Fibroblast of skin of left quadriceps (primary cell): ENCODE measurements at places on chromosomes 5 and 9.

DNA sequence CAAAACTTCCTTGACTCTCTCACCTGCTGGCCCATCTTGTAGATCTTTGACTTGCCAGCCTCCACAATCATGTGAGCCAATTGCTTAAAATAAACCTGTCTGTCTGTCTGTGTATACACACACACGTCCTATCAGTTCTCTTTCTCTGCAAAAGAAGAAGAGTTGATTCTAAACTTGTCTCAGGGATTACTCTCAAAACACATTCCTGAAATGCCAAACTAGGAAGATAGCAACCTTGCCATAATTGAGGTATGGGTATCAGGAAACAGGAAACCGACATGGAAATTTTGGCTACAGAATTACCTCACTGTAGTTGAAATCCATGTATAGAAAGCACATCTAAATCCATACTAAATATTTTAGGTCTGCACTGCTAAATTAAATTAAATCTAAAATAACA is 483.4 kb downstream of the PLK2 start:
- no peak for DNase-seq

DNA sequence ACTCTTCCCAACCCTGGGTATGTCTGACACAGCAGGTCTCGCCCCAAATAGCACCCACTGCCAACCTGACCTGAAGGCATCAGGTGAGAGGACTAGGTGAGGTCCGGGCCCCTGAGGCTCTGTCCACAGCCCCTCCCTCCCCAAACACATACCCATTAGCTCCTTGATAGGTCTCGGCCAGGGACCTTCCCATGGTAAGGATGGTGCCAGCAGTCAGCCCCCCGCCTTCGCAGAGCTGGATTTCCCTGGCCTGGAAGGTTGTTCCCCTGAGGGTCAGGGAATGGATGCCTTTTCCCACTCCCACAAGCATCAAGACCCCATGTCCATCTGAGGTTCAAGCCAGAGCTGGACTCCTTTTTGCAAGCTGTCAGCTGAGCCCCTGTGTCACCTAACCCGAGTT is 2.7 kb downstream of the ENHO start:
- no peak for DNase-seq

DNA sequence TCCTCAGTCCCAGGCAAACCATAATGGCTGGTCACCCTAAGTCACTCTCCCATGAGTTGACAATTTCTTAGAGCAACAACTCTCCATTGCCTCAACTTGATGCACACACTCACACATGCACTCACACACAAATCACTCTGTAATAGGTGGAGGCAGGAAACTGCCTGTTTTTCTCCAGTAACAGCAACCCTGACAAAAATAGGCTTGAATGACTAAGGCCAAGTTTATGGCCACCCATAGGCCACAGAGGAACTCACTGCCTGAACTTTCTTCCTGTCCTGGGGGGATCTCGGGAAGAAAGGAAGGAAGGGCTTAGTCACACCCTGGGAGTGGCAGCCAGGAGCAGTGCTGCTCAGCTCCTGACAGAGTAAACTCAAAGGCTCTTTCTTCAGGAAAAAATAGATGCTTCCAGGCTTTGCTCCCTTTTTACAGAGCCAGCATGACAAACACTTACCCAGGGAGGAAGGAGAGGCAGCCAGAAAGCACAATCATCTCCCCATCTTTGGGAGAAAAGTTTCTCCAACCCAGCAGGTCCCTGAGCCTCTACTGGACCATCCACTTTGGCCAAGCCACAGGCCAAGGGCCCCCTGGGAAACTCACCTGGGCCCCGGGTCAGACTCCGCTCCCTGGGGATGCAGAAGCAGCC is 368 bp downstream of the SH3TC2 start:
- peak; percentile 58 for DNase-seq

DNA sequence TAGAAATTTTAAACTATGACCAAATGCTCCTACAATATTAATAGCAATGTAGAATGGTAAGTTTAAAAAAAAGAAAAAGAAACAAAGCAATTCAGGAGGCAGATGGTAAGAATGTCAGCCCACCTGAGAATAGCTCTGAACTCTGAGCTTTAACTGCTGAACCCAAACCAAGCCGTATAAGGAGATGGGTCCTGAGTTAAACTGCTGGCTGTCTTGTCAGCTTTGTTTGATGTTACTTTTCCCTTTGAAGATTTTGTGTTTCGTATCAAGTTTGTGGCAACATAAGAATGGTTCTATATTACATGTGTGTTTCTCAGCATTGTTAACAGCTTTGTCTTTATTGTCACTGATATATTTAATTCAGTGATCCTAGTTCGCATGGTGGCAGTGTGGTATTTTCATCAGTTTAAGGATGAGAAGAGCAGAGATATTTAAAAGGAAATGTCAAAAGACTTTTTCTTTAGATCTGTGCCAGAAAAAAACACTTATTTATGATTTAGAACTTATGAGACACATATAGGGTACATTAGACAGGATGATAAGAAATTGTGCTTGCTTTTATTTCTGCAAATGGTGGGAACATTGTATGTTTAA is 390.1 kb downstream of the CCDC171 start:
- no peak for DNase-seq

DNA sequence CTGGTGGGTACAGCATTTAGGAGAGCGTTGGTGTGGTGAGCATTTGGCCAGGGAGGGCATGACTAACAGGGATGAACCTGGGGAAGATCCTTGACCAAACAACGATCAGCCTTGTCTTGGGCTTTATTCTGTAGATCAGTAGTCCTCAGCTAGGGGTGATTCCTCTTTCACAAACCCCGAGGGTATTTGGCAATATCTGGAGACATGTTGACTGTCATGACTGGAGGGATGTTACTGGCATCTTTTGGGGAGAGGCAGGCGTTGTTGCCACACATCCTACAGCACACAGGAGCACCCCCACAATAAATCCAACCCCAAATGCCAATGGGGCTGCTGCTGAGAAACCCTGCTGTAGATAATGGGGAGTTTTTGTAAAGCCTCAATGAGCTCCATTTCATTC is 43.9 kb downstream of the OSTF1 start:
- no peak for DNase-seq

DNA sequence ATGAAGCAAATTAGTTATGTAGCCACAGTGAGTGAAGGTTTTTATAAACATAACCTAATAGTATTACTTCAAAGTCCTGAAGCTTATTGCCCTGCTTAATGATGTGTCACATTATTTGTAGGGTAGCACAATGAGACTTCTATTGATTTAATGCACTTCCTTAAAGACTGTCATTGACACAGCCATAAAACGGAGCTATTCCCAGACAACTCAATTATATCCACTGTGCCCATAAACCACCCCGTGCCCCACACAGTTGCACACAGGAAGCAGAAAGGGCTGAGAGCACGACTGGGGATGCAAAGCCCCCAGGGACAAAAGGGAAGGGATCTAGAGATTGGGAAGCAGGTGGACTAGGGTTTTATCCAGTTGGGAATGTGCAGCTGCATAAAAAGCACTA is 37.0 kb downstream of the TRIM32 start:
- no peak for DNase-seq

- no peak for DNase-seq
These were observed 159.2 kb downstream of the FRMD3 start for GRCh38 chr9:83379045-83379444.

DNA sequence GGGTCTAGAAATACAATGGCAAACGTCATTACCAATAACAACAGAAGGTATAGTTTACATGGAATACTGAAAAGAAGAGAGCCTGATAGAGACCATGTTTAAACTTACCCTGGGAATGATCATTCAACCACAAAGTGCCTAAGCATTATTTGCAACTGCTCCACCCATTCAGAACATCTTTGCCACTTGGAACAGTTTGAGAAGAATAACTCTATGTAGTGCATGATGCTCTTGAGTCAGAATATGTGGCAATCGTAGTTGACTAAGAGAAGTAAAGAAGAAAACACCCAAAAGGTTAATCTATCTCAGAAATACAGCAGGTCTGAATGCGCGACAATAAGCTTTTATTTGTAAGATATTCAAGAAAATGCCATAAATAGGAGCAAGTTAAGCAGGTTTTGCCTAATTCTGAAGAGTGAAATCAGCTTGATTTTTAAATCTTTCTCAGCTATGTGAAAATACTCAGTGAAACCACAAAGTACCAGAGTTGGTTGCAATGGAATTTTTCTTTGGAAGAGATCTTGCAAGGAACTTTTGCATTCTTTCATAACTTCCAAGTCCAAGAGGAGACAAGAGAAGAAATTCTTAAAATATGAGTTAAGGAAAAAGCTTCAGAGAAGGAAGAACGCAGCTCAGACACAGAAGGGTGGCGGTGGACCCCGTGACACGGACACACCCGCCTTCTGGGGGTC is 64.3 kb downstream of the HABP4 start:
- peak; percentile 64 for DNase-seq

DNA sequence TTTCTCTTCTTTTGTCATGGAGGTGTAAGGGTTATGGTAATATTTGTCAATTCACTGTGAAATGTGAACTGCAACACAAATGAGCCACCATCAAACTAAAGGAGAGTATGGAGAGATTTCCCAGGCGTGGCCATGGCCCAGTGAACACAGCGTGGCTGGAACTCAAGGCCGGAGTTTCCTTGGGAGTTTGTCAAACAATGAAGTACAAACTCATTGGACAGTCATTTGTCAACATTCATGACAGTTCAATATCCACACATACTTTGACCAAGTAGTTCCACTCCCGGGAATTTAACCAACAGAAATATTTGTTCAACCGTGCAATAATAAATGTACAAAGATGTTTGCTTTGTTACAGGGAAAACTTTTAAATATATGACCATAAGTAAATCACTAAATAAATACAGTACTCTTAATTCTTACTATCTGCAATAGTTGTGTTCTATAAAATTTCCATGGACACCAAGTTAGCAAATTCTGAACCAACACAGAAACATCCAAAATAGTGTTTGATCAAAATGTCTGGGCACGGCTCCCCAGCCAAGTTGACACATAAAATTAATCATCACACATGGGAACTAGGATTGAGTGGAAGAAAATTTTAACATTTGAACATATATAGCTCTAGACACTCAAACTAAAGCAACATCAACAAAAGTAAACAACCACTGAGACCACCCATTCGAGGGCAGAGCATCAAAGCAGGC is 87.1 kb downstream of the DIRAS2 start:
- DNase-seq: no peak

DNA sequence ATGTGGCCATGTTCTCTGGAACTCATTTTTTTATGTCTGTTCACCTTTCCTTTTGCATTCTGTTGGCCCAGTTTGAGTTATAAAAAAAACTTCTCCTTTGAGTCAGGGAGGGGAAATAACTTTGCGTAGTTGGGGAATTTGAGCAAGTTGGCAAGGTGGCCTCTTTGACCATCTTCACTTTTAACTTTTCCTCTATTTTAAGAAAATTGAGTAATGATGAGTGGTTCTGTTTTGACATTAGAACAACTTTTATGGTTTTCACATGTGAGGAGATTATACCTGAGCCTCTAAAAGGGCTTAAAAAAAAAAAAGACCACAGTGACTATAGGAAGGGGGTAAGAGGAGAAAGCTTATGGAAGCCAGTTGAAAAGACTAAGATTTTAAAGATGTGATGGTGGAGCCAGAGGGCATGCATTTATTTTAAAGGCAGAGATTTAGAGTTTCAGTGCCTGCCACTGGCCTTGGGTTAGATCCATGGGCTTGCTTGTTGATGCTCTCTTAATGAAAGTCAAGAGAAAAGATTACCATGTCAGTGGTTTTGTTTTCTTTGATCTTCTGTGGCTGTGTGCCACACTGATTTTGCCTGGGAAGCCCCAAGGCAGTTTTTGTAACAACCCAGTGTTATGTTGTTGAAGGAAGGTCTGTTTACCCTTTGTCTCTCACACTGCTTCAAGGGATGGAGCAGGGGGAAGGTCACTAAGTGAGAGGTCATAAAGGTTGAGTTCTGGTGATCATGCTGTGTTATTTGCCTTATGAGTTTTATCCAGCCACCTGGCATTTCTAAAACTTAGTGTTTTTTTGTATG is 219.7 kb upstream of the CD180 start:
- DNase-seq: no peak

- no peak for DNase-seq
These were observed 49.7 kb downstream of the NKD2 start for GRCh38 chr5:1058083-1058945.

GRCh38 chr5:149337736-149338135 is 7.6 kb upstream of the GRPEL2 start:
- no peak for DNase-seq
